ENCODE measurements at places on chromosomes 5 and 9. TPM values are rescaled to one million over a fixed set of nuclear protein-coding genes. Genes with fewer than 3 reads are reported as not detected.

The SPARC gene
- 439 TPM for total RNA-seq

DNA sequence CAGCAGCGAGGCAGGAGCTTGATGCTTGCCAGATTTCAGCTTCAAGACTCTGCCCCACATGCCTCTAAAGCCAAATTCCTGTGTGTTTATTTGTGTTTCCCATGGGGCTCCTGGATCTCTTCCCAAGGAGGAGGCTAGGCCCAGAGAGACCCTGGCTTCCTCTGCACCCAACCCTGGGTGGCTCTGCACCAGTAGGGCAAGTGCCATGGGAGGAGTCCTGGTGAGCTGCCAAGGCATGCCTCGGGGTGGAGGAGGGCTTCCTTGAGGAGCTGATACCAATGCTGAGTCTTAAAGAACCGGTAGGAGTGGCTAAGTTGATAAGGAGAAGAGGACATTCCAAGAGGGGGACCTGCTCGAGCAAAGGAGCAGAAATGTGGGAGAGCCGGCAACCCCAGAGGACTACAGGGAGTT lies 6.8 kb upstream of the TIFAB start:
- no peak for DNase-seq

The TAF11L10 gene
- not detected for total RNA-seq

- DNase-seq, result no peak
Measured at GRCh38 chr9:23538067-23538402, 288.0 kb downstream of the ELAVL2 start.

DNA sequence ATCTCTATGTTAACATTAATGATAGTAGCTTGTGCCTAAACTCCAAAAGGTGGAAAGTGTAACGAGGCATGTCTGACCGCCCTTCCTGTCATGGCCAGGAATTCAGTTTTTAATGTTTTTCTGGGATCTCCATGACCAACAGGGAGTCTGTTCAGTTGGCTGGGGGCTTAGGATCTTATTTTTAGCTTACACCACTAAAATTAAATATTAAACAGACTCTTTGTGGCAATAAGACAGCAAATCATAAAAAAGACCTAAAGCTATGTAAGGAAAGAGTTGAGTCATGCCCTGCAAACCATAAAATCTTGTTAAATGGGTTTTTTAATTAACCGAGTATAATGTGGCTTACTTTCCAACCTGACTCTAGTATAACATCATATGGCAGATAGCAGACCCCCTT lies 247.8 kb downstream of the DIRAS2 start:
- no peak for DNase-seq

DNA sequence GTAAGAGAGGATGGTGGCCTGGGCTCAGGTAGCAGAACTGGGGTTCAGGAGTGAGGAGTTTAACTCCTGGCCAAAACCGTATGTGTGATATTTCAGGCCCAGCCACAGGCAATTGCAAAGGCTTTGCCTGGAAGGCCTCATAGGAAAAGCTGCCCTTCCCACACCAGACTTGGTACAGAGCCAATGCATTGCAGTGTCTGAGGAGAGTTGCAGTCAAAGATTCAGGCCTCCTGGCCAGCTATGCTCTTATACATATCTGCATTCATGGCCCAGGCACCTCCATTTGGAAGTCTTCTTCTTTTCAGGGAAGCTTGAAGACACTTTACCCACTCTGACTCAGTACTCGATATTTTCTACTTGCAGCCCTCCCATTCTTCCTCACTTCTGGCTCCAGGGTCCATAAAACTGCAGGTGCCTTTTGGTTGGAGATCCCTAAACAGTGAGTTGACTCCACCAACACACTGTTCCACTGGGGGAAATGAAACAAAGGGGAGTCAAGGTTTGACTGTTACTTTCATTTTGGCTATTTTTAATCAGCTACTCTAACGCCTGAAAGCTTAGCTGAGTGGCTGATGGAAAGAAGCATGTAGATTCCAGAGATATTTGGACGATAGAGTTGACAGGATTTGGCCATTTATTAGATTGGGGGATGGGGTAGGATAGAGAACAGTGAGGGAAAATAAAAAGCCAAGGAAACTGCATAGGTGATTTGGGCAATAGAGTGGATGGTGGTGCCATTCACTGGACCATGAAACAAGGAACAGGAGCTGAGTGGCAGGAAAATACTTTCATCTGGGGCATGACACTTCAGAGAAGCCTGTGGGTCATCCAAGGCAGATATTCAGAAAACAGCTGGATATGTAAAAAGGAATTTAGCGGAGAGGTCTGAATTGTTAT lies 30.6 kb upstream of the IL33 start:
- no peak for DNase-seq

- DNase-seq, result no peak
Measured at GRCh38 chr9:77449240-77450084, 198.7 kb downstream of the GNA14 start.

DNA sequence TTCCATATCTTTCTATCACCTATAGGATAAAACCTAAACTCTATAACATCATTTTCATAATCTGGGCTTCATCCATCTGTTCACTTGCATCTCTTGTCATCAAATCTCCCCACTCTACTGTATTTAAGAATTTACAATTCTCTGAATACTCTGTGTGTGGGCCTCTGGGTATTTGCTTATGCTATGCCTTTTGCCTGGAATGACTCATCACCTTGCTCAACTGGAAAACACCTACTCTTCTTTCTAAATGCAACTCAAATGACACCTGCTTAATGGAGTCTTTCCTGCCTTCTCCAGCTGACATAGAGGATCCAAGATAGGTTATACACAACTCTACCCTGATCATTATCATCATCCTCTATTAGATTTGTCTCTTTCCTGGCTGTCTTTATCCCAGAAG lies 421.7 kb downstream of the SPATA31D1 start:
- no peak for DNase-seq

DNA sequence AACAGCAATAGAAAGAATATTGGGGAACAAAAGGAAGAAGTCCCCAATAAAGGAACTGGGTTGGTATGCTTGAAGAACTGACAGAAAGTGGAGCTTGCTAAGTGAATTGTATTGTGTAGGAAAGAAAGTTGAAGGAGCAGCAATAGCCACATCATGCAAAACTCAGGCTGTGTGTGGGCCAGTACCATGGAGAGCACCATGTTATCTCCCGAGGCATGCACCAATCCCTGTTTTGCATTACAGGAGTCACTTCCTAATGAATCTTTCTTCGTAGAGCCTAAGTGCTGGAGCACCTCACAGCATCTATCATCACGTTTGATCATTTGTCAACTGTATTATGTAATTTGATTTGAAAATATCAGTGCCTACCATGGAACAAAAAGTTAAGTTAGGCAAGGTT lies 137.7 kb upstream of the NMUR2 start:
- DNase-seq, result no peak

GRCh38 chr5:12399868-12400267 lies 495.6 kb upstream of the CTNND2 start:
- DNase-seq, result no peak

GRCh38 chr5:57452885-57453284 lies 29.7 kb downstream of the ACTBL2 start:
- DNase-seq, result no peak

The PAX5 gene
- not detected for total RNA-seq

DNA sequence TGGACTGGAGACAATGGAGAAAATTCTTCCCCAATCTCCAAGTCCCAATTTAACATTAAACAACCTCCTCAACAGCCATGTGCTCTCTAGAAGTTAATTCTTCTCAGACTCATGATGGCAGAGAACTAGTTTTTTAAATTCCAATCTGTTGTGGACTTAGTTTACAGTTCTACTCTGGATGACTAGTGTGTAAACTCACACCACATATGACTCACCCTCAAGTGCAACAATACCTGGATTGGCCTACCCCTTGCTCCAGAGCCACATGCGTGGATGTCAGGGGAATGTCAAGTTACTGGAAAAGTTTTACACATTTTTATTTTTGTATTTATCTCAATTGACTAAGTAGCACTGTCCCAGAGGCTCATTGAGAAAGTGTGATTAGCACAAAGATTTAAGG lies 136.0 kb upstream of the EFNA5 start:
- no peak for DNase-seq

DNA sequence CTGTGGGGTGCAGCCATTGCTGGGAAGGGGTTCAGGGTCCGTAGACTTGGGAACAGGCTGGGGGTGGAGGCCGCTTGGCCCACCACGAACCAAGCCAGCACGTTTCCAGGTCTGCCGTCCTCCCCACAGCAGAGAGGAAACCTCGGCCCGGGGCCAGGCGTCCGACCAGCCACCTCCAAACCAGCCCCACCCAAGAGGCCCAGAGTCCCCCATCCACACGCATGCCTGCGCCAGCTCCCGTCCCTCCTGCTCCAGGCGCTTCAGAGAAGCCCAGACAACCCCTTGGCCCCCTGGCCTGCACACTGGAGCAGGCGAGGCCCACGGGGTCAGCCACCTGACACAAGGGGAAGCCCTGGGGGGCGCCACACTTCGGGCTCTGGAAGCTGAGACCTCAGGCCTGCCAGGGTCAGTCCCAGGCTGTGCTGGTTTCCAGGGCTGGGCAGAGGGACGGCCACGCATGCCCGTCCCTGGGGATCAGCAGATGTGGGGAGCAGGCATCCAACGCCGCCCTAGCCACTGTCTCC lies 6.3 kb downstream of the DNLZ start:
- no peak for DNase-seq

The MVB12B gene
- 11.8 TPM for total RNA-seq

DNA sequence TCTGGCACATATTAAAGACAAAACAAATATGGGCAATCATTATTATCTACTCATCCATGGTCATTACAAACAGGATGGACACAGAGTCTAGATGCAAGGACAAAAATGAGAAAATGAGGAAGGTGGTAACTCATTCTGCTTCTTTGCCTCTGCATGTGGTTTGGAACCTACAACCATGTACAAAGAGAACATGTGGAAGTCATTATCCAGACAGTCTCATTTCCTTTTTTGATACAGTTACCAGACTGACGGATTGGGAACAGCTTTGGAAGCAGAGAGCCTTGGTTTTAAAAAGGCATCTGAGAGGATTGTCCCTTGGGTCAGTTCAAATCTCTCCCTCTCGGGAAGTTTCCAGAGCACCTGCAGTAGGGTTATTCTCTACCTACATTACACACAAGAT lies 433.4 kb upstream of the TNC start:
- DNase-seq, result no peak

The ESM1 gene
- total RNA-seq, result not detected

DNA sequence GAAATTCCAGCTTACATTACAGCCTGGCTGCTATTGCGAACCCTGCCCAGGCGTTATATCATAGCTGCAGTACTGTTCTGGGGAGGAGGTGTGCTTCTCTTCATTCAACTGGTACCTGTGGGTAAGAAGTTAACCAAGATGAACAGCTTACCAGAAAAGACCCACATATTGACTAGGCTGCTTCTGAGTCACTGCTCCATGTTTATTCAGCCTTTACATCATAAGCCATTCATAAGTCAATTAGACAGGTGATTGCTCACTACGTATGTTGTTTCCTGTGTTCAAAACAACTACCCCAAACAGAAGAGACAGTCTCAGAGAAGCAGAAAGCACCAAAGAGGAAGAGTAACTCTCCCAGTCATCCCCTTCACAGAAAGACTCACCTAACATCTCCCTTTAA lies 34.7 kb upstream of the SLC22A5 start:
- no peak for DNase-seq

- no peak for DNase-seq
Measured at GRCh38 chr9:122051351-122052321, 41.5 kb downstream of the TTLL11 start.

The CPEB4 gene
- 125 TPM for total RNA-seq

DNA sequence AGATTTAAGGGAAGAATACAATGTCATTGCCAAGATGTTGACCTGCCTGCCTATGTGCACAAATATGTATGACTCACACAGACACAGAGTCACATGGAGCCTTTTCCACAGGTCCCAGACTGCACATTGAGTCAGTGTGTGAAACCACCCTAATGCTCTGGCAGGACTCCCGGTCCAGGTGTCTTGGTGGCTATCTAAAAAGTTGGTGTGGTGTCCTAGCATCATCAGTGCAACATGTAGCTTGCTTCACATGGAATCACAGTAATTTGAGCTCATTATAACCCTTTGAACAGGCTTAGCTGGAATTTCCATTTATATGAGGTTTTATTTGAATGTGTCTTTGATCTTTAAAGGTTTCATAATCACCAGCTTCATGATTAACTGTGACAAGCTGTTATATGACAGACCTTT lies 10.7 kb downstream of the IFNA5 start:
- DNase-seq, result no peak

GRCh38 chr9:35760651-35761050 lies 6.6 kb upstream of the MSMP start:
- DNase-seq, result no peak

DNA sequence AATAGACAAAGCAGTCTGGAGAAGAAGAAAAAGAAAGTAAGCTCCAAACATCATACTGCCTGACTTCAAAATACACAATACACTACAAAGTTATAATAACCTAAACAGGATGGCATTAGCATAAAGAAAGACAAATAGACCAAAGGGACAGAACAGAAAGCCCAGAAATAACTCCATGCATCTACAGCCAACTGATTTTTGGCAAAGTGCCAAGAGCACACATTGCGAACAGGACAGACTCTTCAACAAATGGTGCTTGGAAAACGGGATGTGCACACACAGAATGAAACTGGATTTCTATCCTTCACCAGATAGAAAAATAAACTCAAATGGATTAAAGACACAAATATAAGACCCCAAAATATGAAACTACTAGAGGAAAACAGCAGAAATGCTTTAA lies 66.6 kb upstream of the SPATA31E1 start:
- no peak for DNase-seq

DNA sequence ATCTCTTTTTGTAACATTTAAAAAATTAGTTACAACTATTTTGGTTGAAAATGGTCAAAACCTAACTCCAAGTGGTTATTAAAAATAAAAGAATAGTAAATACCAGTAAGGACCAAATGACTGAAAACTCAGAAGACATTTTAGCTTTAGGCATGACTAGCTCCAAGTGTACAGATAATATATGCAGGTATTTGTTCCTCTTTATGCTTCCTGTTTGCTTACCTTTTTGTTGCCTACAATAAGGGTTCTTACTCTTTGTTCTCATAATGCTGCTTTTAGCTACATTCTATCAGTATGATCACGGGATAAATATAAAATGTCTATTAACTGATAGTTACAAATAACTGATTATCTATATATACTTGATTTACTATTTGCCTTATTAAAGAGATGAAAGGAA lies 259.6 kb downstream of the CDH12 start:
- DNase-seq, result no peak

The CARD9 gene
- 0.79 TPM for total RNA-seq

The RBM22 gene
- total RNA-seq, result 28.9 TPM

DNA sequence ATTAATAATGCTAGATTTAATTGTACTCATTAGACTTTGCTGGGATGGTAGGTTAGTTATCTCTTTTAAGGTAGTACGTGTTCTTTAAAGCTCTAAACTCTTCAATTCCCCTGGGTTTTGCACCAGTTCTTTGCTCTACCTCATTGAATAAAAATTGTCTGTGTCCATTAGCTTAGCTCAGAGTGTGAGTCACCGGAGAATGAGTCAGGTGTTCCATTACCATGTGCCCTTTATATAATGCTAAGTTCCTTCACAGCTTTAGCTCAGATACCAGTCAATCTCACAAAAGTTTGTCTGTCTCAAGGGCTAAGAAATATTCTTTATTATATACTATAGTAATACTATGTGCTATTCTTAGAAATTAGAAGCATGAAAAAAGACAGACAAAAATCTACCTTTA lies 339.4 kb downstream of the PRELID2 start:
- DNase-seq, result no peak
